ENCODE measurements at places on chromosomes 11 and 22.

DNA sequence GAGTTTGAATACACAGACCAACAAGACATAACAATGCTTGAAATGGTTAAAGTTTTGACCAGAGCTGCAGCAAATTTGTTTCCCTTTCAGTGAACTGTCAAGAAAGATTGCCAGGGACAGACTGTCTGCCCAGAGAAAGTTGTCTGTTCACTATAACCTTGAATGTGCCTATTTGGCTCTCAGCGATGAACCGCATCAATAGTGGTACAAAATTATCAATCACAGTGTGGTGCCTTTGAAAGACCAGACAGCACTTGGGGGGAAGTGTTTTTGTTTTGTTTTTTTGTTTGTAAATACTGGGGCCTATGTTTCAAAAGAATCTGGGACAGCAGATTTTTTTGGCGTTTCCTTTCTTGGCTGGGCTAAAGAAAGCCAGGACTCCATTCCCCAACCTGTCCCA lies 123.1 kb downstream of the CD44 start:
- DNase-seq = no peak

- DNase-seq = no peak
Observed at GRCh38 chr22:30885001-30885366, 83.6 kb downstream of the MORC2 start.

DNA sequence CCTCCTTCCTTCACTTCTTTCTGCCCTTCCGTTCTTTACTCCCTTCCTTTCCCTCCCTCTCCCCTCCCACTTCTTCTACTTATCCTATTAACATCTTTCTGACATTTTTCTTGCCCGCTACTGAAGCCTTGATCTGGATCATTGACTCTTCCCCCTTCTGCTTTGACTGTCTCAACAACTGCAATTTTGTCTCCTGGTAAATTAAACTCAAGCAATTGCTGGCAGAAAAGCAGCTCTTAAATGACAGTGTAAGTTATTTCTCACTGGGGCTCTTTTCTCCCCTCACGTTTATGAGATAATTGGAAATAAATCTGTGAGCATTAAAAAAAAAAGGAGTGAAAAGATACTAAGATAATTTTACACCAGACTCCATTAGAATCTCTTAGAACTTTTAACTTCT lies 120.0 kb downstream of the SLC17A6 start:
- DNase-seq = no peak

GRCh38 chr11:26976389-26976788 lies 17.5 kb upstream of the FIBIN start:
- DNase-seq = no peak

GRCh38 chr22:33605221-33605620 lies 315.1 kb downstream of the LARGE1 start:
- DNase-seq = no peak

GRCh38 chr11:114178656-114179055 lies 117.5 kb upstream of the NNMT start:
- no peak for DNase-seq

- DNase-seq = no peak
Observed at GRCh38 chr11:22725079-22725478, 58.7 kb downstream of the GAS2 start.

- no peak for DNase-seq
Observed at GRCh38 chr22:39490966-39491680, 11.0 kb upstream of the MIEF1 start.

DNA sequence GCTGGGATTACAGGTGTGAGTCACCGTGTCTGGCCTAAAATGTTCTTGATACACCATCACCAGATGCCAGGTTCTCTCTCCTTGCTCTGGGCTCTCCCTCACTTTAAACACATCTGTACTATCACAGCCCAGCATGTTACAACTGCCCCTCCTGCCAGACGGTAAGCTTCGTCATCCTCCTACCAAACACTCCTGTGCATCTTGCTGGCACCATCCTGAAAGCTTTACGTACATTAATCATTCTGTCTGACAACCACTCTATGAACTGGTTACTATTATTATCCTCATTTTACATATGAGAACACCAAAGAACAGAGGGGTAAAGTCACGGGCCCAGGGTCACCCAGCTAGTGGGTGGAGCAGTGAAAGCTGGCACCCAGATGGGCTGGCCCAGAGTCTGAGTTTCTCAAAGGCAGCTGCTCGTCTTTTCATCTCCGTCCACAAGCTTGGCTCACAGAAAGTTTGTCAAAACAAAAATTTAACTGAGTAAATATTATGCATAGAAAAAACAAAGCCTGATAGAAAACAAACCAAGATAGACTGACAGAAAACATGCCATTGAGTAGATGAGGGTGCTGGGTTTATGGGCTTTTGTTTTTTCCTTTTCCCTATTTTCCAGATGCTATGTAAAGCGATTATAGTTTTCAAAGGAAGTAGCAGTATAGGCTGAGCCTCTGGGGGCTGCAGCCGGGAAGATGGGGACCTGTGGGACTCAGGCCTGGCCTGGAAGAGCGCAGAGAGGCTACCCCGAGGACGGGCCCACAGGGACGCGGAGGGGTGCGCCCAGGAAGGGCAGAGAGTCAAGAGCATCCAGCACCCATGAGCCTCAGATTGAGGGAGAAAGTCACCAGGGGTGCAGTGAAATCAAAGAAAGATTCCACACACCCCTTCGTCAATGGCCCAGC lies 9.5 kb downstream of the PLA2G6 start:
- no peak for DNase-seq

GRCh38 chr11:133600786-133601185 lies 68.5 kb upstream of the OPCML start:
- no peak for DNase-seq

- no peak for DNase-seq
Observed at GRCh38 chr11:14446701-14447169, 52.9 kb downstream of the COPB1 start.

DNA sequence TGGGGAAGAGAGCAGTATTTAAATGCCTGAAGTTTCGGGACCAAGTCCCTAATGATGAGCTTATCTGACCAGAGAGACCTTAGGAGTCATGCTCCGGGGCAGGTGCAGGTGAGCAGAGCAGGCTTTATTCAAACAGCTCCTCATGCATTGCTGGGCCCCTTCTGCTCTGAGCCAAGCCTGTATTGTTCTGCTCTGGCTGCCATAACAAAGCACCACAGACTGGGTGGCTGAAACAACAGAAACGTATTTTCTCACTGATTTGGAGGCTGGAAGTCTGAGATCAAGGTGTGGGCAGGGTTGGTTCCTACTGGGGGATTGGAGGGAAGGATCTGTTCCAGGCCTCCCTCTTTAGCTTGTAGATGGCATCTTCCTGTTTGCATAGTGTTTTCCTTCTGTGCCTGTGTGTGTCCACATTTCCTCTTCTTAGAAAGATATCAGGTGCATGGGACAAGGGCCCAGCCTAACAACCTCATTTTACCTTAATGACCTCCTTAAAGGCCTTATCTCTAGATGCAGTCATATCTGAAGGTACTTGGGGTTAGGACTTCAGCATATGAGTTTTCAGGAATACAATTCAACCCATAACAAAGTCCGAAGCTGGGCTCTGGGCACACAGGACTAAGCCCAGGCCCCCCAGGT lies 97.1 kb upstream of the PARVA start:
- peak; percentile 41 for DNase-seq

- DNase-seq = no peak
Observed at GRCh38 chr22:46242076-46242475, 8.0 kb downstream of the CDPF1 start.

- no peak for DNase-seq
Observed at GRCh38 chr11:57597916-57598830, 688 bp downstream of the SERPING1 start.

DNA sequence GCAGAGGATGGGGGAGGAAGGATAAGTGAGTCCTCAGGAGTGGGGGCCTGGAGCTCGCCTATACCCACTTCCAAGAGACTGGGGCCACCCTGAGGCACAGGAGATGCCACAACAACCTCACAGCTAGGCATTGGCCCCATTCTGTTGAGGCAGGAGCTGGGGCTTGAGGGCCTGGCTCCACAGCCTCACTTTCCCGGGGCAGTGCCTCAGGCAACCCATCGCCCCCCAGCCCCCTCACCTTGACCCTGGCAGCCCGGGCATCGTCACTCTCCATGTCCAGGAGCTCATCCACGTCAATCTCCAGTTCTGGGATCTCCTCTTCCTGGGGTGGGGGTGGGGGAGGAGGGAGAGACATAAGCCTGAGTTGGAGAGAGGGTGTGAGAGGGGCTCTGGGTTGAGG lies 1.8 kb downstream of the PPP1R14B start:
- DNase-seq = no peak

DNA sequence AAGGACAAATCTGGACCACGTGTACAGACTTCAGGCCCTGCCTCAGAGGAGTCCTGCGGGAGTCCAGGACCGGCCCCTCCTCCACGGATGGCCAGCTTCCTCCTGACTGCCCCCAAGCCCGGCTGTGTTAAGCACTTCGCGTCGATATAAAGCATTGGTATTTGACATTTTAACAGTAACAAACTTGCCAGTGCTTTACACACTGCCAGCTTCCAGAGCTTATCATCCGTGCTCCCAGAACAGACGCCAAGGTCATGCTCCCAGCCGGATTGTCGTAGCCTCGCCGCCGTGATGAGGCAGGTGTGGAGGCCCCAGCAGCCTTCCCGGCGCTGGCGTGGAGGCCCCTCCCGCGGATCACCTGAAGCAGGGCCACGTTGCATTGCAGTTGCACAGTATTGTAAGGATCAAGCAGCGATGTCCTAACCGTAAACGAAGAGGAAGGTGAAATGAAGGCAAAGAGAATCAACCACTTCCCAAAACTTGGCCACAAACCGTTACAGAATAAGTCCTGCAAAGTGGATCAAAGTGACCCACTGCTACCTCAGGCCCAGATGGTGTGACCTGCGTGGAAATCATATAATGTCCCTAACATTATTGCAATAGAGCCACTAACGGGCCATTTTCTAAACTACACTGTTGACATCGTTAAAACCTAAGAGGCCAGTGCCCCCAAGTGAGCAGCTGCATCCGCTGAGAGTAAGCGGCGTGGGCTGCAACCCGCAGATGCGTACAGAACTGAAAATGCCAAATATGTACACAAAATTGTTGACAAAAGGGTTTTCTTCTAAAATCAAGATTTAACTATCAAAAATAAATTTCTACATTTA lies 51.6 kb downstream of the CERK start:
- DNase-seq = no peak

- no peak for DNase-seq
Observed at GRCh38 chr22:22193923-22194322, 50.7 kb upstream of the VPREB1 start.

GRCh38 chr22:43377896-43378704 lies 33.7 kb upstream of the MPPED1 start:
- peak; percentile 29 for DNase-seq

- no peak for DNase-seq
Observed at GRCh38 chr22:28937206-28938025, 54.0 kb downstream of the ZNRF3 start.

GRCh38 chr11:34268906-34269430 lies 88.8 kb downstream of the ABTB2 start:
- DNase-seq = no peak

DNA sequence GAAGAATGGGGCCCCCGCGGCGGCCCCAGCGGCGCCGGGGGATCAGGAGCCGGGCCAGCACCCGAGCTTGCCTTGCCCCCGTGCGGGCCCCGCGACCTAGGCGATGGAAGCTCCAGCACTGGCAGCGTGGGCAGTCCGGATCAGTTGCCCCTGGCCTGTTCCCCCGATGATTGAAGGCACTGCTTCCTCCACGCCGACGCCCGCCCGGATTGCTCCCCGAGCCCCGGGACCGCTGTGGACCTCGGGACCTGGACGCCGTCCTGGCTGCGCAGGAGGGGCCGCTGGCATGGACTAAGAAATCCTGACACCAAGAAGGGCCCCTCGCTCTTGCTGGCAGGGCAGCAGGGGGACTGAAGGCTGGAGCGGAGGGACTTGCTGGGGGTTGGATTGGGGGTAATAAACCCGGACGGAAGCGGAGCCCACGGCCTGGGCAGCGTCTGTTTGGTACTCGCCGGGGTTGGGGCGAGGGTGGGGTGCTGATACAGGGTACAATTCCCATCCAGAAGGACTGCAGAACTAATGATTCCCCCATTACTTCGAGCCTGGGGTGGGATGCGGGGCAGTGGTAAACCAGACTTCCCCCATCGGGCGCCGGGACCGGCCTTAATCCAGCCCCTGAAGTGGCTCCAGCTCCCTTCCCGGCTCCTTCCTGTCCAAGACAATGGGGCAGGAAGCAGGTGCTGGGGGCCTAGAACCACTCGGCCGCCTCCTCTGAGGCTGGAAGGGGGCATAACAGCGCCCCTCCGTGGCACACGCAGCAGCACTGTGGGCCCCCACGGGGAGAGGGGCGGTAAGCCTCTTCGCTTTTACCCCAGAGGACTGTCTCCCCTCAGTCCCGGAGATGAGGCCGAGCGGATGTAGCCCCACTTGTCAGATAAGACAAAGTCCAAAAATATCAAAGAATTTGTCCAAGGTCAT lies 1.0 kb downstream of the CCDC85B start:
- no peak for DNase-seq

DNA sequence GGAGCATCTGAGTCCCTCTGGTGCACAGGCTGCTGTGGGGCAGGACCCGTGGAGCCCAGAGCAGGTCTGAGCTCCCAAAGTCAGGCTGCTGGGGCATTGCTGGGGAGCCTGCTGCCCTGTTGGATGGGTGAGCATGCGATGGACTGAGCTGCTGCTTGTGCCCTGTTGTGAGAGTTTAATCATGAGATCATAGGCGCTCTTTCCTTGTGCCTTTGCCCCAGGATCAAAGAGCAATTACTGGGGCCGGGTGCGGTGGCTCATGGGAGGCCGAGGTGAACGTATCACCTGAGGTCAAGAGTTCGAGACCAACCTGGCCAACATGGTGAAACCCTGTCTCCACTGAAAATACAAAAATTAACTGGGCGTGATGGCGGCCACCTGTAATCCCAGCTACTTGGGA lies 37.5 kb downstream of the MUC6 start:
- no peak for DNase-seq

GRCh38 chr11:102347462-102348370 lies 702 bp downstream of the BIRC2 start:
- DNase-seq = peak; percentile 44

- DNase-seq = no peak
Observed at GRCh38 chr11:70572974-70573260, 174.6 kb downstream of the CTTN start.

DNA sequence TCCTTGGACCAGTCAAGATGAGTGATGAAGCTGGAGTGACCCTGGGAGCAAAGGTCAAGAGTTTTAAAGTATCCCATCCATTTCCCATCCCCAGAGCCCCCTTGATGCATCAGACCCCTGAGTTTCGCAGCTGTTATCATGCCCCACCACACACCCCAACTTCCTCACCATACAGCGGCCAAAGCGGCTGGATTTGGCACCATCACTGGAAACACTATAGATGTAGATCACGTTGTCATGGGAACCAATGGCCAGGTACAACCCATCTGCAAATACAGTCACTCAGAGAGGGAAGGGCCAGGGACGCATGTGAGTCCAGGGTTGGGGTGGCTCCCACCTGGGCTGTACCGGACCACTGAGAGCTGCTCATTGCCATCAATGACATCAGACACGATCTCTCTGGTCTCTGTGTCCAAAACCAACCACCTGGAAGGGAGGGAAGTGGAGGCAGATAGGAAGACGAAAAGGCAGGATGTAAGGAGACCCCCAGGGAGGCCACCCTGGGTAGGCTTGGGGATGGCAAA lies 2.2 kb upstream of the MTA2 start:
- DNase-seq = no peak

- no peak for DNase-seq
Observed at GRCh38 chr11:38710262-38710661, 2112.2 kb upstream of the RAG2 start.

GRCh38 chr11:101748572-101749344 lies 165.0 kb upstream of the TRPC6 start:
- no peak for DNase-seq

Data from NCI-H510A treated with DMSO at 0.1 percent for 48 hours (cell line).